ENCODE measurements at places on chromosomes 4 and X. TPM values are rescaled to one million over a fixed set of nuclear protein-coding genes. Genes with fewer than 3 reads are reported as not detected.

The SMIM9 gene
- not detected for total RNA-seq

The HOPX gene
- total RNA-seq = not detected

The IL2RG gene
- not detected for total RNA-seq

The RRH gene
- total RNA-seq = not detected

The SH2D1A gene
- not detected for total RNA-seq

All from G401 (cell line).